ENCODE measurements at places on chromosomes 7 and 10.
A peak's percentile ranks its signal among the peaks of the same experiment; 100 is the strongest.

GRCh38 chr7:110071192-110071591 is 1019.7 kb upstream of the LRRN3 start:
- no peak for DNase-seq

GRCh38 chr7:95772771-95773581 is 622 bp downstream of the DYNC1I1 start:
- DNase-seq: no peak

DNA sequence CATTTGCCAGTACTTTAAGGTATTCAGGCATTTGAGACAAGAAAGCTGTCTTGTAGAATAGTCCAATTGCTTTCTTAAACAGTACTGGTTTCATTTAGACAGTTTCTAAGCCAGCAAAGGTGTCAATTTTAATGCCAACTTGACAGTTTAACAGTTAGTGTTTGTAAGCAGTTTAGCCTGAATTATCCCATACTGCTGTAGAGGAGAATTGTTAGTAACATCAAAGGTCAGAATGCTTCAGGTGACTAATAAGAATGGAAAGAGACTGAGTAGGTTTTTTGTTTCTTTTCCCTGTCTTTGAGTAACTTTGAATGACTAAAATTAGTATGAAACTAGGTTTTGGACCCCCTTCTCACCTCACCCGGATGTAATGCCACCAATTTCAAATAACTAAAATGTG is 29.5 kb upstream of the VDAC2 start:
- DNase-seq: no peak

GRCh38 chr7:29798422-29798821 is 7.9 kb upstream of the WIPF3 start:
- DNase-seq: no peak

GRCh38 chr7:120857588-120858573 is at the start of gene TSPAN12:
TSS of gene TSPAN12 (minus strand) at chr7:120858144. CDS start at chr7:120856763, 1,381 bp downstream.
- peak; percentile 91 for DNase-seq

DNA sequence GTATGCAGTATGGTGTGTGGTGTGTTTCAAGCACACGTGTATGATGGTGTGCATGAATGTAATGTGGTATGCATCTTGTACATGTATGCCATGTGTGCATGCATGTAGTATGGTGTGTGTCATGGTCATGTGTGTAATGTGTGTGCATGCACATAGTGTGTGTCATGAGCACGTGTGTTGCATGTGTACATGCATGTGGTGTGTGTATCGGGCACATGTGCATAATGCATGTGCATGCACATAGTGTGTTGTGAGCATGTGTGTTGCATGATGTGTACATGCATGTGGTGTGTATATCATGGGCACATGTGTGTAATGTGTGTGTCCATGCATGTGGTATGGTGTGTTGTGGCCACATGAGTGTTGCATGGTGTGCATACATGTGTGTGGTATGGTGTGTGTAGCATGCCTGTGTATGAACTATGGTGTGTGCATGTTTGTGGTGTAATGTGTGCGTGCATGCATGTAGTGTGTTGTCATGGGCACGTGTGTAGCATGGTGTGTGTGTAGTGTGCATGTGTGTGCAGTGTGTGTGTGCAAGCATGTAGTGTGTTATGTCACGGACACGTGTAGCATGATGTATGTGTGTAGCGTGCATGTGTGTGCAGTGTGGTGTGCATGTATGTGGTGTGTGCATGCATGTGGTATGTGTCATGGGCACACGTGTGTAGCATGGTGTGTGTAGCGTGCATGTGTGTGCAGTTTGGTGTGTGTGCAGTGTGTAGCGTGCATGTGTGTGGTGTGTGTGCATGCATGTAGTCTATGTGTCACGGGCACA is 17.6 kb downstream of the KNDC1 start:
- DNase-seq: no peak

GRCh38 chr7:68074242-68074641 is 1077.6 kb downstream of the TYW1 start:
- DNase-seq: no peak

DNA sequence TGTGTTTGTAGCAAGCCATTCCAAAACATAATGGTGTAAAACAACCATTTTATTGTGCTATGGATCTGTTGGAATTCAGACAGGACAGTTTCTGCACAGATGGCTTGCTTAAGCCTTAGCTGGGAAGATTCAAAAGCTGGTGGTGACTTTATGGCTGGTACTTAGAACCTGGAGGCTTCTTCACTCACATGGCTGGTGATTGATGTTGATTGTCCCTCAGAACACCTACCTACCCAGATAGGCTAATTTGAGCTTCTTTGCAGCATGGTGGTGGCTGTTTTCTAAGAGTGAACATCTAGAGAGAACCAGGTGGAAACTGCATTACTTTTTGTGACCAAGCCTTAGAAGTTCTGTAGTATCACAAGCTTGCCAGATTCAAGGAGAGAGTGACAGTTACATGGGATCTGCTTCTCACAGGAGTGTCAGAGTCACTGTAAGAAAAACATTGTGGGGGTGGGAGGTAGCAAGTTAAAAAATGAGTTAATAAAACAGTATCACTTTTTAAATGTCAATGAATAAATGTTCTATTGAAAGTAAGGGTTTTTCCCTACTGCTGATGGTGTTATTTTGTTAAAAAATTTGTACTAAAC is 7.1 kb downstream of the R3HCC1L start:
- no peak for DNase-seq

GRCh38 chr7:49037346-49038210 is 113.2 kb downstream of the CDC14C start:
- no peak for DNase-seq

GRCh38 chr7:30873207-30873606 is 38.4 kb upstream of the AQP1 start:
- DNase-seq: no peak

- no peak for DNase-seq
Measured at GRCh38 chr7:157754416-157754790, 417.6 kb downstream of the DNAJB6 start.

DNA sequence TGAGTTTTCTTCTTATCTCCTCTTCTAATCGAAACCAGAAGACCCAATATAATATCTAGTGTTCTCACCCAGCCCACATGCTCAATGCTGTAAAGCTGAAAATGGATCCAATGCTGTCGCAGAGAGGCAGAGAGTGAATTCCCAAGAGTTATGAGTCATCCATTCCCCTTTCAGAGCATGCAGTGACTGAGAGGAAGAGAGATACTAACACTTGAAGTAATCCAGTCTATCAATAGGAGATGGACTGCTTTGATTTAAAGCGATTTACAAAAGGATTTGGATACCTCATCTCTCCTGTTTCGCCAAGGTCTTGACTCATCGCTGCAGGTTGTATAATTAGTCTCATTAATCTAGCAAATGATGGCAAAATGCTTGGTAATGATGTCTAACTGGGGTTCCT is 41.5 kb upstream of the PRKCQ start:
- no peak for DNase-seq

DNA sequence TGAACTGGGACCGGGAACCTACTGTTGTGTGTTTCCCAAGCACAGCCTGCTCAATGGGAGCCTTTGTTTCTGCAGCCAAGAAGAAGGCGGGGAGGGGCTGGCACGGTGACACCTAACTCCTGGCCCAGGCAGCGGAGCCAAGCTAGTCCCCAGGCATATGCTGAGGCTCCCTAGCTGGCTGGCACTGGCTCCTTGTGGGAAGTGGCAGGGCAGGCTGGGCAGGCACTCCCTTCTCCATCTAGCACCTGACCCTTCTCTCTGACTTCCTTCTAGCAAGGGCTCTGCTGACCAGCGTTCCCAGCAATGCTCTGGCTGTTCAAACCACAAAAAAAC is 325.0 kb downstream of the PLXNA4 start:
- DNase-seq: peak; percentile 39

GRCh38 chr10:21514129-21514817 is 11.2 kb downstream of the SKIDA1 start:
- no peak for DNase-seq

GRCh38 chr10:103799341-103799740 is 56.0 kb downstream of the SH3PXD2A start:
- no peak for DNase-seq

- DNase-seq: no peak
Measured at GRCh38 chr7:26721450-26721849, 142.9 kb downstream of the SKAP2 start.

- no peak for DNase-seq
Measured at GRCh38 chr10:121662945-121663917, 65.0 kb upstream of the FGFR2 start.

GRCh38 chr7:63042730-63043511 is 955.7 kb upstream of the ZNF722 start:
- DNase-seq: no peak
